ENCODE measurements at places on chromosomes 5 and 9.

GRCh38 chr9:14480526-14480925 lies 166.6 kb upstream of the NFIB start:
- no peak for DNase-seq

GRCh38 chr5:122091936-122092600 lies 14.0 kb upstream of the LOX start:
- DNase-seq, result no peak

DNA sequence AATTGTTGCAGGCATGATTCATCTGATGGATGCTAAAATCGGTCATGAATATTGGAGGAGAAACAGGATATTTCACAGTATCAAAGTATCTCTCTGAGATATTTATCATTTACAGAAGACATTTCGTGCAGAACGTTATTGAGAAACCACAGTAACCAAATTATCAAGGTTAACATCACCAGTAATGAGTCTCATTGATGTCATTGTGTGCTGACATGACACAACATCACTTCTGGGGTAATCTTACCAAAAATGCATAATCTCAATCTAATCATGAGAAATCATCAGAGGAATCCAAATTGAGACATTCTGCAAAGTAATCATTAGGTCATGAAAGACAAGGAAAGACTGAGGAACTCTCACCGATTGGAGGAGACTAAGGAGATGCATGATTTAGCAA lies 42.7 kb downstream of the C5orf22 start:
- no peak for DNase-seq

DNA sequence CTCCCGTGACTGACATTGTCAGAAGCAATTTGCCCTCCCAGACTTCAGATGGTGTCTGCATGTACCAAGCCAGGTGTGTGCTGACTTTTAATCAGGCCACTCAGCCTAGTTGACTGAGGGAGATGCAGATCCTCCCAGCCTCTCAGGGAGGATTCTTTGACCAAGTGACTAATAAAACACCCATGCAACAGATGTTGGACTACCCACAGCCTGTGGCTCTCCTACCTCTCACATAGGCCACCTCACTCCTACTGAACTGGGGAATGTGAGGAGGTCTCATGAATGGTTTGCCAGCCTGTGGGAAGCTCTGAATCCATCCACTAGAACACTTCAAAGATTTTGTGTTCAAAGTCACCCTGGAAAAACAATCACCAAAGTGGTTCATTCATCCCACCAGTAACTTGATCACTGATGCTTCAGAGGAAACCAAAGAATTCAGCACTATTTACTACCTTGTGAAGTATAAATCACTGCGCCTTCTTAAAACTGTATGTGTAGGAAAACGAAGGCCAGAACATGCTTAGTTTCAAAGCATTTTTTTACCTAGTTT lies 80.1 kb downstream of the ESM1 start:
- DNase-seq, result no peak

- DNase-seq, result no peak
Observed at GRCh38 chr9:37029304-37029775, 4.7 kb downstream of the PAX5 start.

All from stimulated activated CD4-positive, alpha-beta T cell treated with anti-CD3 and anti-CD28 coated beads, Interleukin-2, amount 100 ng/mL, for 4 hours (primary cell).